ENCODE measurements at places on chromosomes 7 and 10. TPM values are rescaled to one million over a fixed set of nuclear protein-coding genes. Genes with fewer than 3 reads are reported as not detected.

DNA sequence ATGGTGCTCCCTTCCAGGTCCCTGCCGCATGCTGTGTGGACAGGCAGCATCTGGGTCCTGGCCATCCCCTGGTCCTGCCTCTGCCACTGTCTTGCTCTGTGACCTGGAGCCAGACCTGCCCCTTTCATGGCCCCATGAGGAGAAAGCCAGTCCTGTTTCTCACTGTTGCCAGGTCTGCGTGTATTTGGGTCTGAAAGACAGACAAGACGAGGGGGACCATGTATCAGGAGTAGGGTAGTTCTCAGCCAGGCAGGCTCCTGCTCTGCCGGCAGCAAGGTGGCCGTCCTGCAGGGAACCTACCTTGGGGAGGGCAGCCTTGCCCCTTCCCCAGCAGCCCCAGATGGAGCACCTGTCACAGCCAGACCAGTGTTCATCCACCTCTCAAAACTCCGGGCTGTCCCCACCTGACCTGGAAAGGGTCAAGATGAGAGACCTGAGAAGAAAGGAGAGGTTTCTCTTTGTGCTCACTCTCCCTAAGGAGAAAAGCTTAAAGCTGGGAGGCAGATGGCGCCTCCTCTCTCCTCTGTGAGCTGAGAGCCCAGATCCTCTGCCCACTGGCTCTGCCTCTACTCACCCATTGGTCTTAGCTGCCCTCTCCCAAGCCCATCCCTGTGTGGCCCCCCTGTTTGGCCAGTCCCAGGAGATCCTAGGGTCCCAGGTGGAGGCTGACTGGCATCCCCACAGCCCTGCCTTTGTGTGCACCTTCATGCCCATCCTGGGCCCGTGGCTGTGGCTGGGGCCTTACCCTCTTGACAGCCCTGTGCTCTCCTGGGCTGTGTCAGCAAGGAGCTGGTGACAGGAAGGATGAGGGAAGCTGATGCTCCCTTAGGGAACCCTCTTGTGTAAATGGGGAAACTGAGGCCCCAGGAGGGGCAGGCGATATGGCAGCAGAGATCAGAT is 116.1 kb upstream of the PCBD1 start:
- H3K36me3 ChIP-seq = no peaks in the 10 kb centered on the region
- DNase-seq = no peak

DNA sequence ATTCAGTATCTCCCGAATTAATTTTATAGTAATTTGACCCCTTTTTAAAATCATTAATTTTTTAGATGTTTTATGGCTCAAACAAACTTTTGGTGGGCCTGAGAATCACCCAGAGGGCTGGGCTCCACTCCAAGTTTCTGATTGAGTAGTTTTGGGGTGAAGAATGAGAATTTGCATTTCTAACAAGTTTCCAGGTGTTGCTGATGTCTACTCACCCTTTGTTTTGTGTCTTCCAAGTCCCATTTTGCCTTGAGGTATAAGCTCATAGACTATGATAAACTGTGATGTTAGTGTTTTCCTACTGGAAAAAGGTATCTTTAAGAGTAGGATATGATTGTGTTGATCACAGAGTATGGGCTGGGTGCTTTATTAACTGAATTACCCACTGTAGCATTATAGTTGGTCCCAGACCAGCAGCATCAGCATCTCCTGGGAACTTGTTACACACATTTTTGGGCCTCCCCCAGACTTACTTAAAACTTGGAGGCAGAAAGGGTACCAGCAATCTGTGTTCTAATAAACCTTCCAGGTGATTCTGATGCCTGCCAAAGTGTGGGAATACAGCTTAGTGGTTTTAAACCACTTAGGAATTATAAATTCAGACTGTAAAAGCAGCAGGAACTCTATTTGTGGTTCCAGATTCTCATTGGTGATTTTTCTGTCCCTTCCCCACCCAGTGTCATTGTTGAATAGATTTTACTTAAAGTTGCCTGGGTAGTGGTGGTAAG is 19.1 kb downstream of the ZNRF2 start:
- peaks cover 12% of the 10 kb centered on the region for H3K4me1 ChIP-seq
- no peaks in the 10 kb centered on the region for H3K36me3 ChIP-seq
- H3K27ac ChIP-seq = no peak overlapping the region
- H3K4me3 ChIP-seq = no peak overlapping the region
- H3K27me3 ChIP-seq = no peaks in the 10 kb centered on the region
- no peak for DNase-seq

GRCh38 chr10:72132854-72133253 is 44.5 kb upstream of the SPOCK2 start:
- peaks cover 19% of the 10 kb centered on the region for H3K4me1 ChIP-seq
- peak overlapping the region; percentile 65 for H3K27ac ChIP-seq
- no peaks in the 10 kb centered on the region for H3K27me3 ChIP-seq
- no peak for DNase-seq

- no peak for DNase-seq
- no peaks in the 10 kb centered on the region for H3K36me3 ChIP-seq
- peak within 1 kb of the TSS; percentile 54 for H3K4me3 ChIP-seq
Observed at GRCh38 chr7:37920305-37920848, at the start of gene EPDR1. TSS of gene EPDR1 (plus strand) at chr7:37920640. CDS start at chr7:37920940, 300 bp downstream.

- H3K4me3 ChIP-seq = no peak overlapping the region
- no peaks in the 10 kb centered on the region for H3K27me3 ChIP-seq
- no peaks in the 10 kb centered on the region for H3K36me3 ChIP-seq
- H3K27ac ChIP-seq = peak overlapping the region; percentile 99
Observed at GRCh38 chr7:47546733-47547494, 35.0 kb downstream of the TNS3 start.

GRCh38 chr10:17476073-17476472 is 21.7 kb upstream of the ST8SIA6 start:
- no peaks in the 10 kb centered on the region for H3K4me1 ChIP-seq
- no peak overlapping the region for H3K27ac ChIP-seq
- H3K27me3 ChIP-seq = no peaks in the 10 kb centered on the region
- no peaks in the 10 kb centered on the region for H3K36me3 ChIP-seq
- no peak for DNase-seq

Gene GIMAP7
- total RNA-seq = 0.33 TPM

Gene GNGT1
- not detected for total RNA-seq

Gene LRRD1
- total RNA-seq = 0.05 TPM

All from Panc1 (cell line).